Anterior cingulate cortex (tissue), 58 donors: ENCODE measurements at places on chromosomes 5 and 9.

GRCh38 chr9:127856729-127857116, 2.3 kb upstream of the ENG start:
- DNase-seq: no peak

GRCh38 chr9:21305213-21305612, at the start of gene IFNA5:
Gene IFNA5 (minus strand): TSS chr9:21305313. CDS start chr9:21305256, 57 bp downstream.
- no peak for DNase-seq

- no peak for DNase-seq
These were observed 181.9 kb downstream of the ESM1 start for GRCh38 chr5:54803471-54804011.

DNA sequence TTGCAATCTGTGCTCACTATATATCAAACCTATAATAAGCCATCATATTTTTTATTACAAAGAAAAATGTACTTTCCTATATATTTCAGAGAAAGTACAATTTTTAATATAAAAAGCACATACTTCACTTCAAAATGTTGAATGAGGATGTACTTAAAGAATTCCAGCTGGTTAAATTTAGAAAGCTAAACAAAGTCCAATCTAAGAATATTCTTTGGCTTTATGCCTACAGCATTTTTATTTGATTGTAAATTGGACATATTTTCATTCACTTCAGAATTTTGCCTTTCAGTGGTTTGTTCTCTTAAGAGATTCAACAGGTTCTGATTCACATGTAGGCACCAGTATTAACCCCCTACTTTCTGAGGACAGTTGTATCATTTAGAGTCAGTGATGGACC, 533.8 kb downstream of the CAAP1 start:
- no peak for DNase-seq

GRCh38 chr5:14665949-14666348, 1.4 kb downstream of the OTULIN start:
- no peak for DNase-seq

- DNase-seq: no peak
These were observed 360.5 kb downstream of the KCTD16 start for GRCh38 chr5:144531188-144531587.

GRCh38 chr5:109805883-109806282, 116.2 kb downstream of the MAN2A1 start:
- DNase-seq: no peak

DNA sequence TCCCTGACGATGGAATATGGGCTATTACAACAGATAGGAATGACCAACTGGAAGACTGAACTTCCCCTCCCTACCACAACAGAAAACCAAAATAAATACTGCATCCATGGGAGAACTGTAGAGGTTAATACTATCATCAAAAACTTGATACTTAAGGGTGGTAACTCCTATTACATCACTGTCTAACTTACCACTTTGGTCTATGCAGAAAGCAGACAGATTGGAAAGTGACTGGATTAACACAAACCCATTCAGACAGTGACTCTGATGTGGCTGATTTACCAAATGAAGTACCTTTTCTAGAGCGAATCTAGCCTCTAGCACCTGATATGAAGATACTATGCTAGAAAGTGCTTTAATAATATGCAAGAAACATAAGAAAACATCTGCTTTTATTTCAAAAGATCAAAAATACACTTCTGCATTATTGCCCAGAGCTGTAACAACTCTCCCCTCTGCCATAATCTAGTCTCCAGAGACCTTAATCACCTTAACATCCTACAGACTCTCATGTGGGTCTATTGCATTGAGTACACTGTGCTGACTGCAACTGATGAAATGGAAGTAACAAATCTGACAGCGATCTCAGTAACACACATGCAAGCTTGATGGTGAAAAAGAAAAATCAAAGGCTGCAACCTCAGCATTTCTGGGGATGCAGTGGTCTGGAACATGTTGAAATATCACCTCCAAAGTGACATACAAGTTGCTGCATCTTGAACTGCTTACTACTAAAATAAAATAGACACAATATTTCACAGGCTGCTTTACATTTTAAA, 62.7 kb downstream of the EPB41L4A start:
- no peak for DNase-seq

DNA sequence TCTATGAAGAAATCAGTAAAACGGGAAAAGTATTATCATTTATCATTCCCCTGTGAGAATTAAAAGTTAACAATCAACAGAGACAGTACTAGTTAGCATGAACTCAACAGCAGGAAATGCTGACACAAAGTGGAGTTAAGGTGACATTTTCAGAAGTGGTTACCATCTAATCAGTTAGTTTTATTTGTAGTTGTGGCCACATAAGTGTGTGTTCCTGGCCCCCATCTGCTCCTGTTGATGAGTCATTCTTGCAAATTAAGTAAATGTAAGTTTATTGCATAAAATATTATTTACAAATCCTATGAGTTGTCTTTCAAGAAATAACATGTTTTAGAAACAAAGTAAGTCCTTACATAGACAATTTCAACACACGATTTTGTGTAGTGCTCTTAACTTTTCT, 8.9 kb upstream of the BNC2 start:
- no peak for DNase-seq

DNA sequence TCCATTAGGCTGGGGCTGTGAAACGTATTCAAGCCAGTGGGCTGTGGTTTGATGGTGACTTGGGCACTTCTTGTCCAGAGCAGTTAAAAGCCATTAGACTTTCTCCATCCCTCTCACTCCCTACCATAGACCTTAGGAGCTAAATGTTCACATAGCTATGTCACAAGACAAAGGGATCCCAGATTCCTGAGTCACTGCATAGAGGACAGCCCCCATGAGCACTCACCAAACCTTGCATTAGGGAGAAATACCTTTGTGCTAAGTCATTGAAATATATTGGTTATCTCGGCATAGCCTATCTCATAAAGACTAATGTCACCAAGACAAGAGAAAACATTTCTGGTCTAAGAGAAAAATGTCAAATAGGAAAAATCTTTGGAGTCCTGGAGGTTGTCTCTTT, 104.3 kb downstream of the TRPM6 start:
- DNase-seq: no peak

DNA sequence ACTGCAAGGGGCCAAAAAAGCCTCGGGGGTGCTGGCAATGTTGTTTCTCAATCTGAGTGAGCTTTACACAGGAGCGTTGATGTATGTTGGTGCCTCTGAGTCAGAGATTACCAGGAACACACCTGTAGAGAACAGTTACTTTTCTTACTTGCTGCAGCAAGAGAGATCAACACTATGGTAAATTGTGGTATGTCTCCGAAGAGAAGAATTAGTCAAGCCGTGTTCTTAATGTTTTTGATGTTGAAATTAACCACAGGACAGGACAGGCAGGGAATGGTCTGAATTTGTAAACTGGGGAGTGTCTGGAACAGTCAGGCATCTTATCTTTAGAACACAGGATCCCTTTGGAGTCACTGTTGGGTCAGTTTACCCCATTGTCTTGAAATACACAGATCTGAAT, 285.7 kb downstream of the DNAH5 start:
- DNase-seq: no peak

DNA sequence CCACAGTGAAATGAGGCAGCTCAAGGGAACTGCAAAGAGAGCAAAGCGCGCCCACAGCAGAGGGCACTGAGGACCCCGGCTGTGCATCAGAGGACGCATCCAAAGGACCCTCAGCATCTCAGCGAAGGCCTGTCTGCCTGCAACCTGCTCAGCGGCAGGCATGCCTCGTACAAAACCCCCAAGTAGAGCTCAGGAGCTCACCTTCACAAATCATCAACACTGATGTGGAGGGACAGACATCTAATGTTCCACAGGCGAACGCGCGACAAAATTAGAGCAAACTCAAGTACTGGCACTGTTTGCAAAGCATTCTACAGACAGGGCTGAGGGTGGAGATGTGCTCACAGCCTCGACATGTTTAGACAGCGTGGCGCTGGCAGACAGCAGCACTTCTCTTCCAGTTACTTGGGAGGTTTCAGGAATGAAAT, 81.0 kb downstream of the DCP2 start:
- no peak for DNase-seq

- DNase-seq: no peak
These were observed 76.4 kb downstream of the NTNG2 start for GRCh38 chr9:132238026-132238972.

DNA sequence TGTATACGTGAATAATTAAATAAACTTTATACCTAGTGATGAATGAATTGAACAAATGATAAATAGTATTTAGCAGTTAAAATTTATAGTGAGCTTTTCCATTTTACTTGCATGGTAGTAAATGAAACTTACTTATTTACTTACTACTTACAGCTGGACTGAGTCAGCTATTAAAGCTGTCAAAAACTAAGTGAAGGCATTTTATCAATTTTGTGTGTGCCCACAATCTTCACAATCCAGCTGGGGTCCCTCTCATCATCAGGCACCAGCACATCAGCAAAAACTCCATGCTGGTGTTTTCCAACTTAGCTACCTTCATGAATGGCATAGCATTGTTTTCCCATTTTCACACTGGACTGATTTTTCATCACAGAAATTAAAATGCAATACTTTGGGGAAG, 81.1 kb downstream of the SAXO1 start:
- DNase-seq: no peak

DNA sequence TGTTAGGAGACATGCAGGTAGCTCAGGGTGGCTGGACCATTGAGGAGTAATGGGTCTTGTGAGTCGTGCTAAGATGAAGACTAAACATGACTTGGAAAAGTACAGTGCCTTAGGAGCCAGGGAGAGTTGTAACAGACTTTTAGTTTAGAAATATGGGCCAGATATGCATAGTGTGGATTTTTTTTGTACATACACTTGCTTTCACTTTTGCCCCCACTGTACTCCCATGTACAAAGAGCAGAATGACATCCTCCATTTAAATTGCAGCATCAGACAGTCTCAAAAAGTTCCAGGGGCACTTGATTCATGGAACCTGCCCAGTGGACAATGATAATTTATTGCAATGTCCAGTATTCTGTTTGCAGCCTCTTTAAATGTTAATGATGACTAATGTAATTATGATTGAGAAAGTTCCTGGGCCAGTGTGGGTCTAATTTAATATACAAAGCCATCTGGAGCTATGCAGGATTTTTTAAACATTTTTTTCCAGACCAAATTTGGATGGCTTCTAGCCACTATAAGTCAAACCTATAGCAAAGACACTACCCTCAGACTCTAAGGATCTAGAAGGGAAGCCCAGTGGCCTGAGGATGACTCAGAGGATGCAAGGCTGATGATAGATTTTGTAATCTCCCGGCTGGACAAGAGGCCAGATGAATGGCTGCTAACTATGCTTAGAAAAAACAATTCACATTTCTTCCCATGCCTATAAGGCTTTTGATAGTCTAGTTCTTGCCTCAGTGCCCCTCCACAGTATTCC, 80.1 kb downstream of the TRPC7 start:
- no peak for DNase-seq

DNA sequence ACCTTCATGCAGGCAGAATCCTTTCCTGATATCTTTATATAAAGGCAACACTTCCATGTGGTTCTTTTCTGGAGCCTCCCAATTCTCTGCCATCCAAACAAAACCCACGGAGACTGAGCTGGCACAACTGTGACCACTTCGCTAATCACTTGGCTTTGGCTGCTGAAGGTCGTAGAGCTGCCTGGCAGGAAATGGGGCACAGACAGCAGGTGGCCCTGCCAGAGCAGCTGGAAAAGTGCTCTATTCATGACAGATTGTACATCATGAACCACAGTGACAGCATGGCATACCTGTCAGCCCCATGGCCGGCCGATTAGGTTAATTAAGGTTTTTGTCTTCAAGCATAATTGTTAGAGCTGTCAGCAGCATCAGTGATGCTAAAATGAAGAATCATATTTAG, 141.9 kb upstream of the ANKRD55 start:
- no peak for DNase-seq

GRCh38 chr5:72681781-72682180, 134.7 kb upstream of the TNPO1 start:
- DNase-seq: no peak

DNA sequence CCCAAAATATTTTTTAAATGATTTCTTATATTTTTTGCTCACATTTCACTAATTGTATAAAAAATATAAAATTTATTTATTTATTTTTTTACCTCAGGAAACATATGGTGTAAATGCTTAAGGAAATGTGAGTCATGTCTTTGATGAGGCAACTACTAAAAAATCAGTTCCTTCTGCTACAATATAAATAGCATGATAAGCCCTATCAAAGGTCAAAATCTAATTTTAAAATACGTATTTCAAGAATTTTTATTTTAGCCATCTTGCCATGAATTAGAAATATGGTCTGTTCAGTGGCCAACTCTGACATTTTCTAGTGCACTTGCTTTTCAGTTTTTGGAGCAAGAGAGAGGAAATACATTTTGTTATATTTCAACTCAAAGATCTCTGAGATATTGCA, 50.5 kb downstream of the PDE4D start:
- DNase-seq: no peak

DNA sequence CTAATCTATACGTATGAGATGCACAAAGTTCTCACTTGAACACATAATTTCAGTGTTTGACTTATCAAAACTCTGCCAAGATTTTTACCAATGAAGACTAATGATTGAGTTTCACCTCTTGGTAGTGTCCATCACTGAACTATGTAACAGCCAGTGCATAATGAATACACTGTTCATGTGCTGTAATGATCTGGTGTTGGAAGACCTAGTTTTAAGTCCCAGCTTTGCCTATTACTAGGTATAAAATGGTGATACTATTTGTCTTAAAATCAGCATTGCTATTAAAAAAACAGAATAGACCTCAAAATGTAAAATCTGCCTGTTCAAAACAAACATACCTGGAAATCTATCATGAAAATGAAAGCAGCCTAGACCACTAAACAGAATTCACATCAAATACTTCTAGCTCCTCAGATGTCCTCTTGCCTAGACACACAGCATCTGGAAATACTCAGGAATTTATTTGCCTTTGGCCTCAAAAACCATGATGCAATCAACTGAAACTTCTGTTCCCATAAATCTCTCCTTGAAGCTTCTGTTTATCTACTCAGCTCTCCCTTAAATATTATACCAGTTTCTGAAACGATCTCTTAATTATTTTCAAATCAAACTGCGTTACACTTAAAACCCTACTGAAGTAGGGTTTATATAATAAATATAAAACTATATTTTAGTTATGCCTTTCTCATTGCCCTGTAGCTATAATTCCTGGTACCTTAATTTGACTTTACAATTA, 38.1 kb downstream of the MRPS27 start:
- no peak for DNase-seq

- no peak for DNase-seq
These were observed 445.2 kb downstream of the ELAVL2 start for GRCh38 chr9:23380821-23381220.
